ENCODE measurements at places on chromosomes 7 and 10. TPM values are rescaled to one million over a fixed set of nuclear protein-coding genes. Genes with fewer than 3 reads are reported as not detected.

ITPRID1 gene
- total RNA-seq = not detected

CAMK1D gene
- total RNA-seq = 1.3 TPM

C10orf67 gene
- not detected for total RNA-seq

GPC2 gene
- total RNA-seq = not detected

TLX1 gene
- not detected for total RNA-seq

MOGAT3 gene
- total RNA-seq = not detected

PTF1A gene
- total RNA-seq = not detected

KCP gene
- not detected for total RNA-seq

LIPN gene
- not detected for total RNA-seq

NPC1L1 gene
- total RNA-seq = not detected

KCNMA1 gene
- total RNA-seq = 3.3 TPM

AMPH gene
- total RNA-seq = 6.3 TPM

TLL2 gene
- total RNA-seq = 0.98 TPM

MKX gene
- total RNA-seq = not detected
